ENCODE measurements at places on chromosomes 4 and X. TPM values are rescaled to one million over a fixed set of nuclear protein-coding genes. Genes with fewer than 3 reads are reported as not detected.

- H3K27ac ChIP-seq: no peak overlapping the region
- H3K27me3 ChIP-seq: no peaks in the 10 kb centered on the region
- no peak overlapping the region for H3K4me3 ChIP-seq
- no peaks in the 10 kb centered on the region for H3K36me3 ChIP-seq
Observed at GRCh38 chr4:138158746-138159297, 83.3 kb downstream of the SLC7A11 start.

DNA sequence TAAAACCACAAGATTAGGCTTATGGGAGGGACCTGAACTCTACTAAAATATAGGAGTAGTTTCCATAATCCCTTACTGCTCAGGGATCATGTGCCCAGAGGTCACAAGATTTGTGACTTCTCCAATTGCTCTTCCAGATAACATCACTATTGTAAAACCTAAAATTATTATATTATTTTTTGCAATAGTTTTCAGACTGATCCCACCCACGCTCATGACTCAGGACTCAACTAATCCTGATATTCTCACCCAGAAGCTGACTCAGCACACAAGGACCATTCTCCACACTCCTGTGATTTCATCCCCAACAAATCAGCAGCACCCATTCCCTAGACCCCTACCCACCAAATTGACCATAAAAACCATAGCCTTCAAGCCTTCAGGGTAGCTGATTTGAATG is 24.0 kb upstream of the RPL34 start:
- H3K27me3 ChIP-seq: no peaks in the 10 kb centered on the region
- H3K36me3 ChIP-seq: no peaks in the 10 kb centered on the region
- no peak overlapping the region for H3K4me3 ChIP-seq
- H3K4me1 ChIP-seq: no peaks in the 10 kb centered on the region

The RHOXF2B gene
- total RNA-seq: not detected

The SUPT20HL2 gene
- total RNA-seq: not detected

All from right lobe of liver (tissue), 6 donors.